ENCODE measurements at places on chromosomes 4 and X.

GRCh38 chr4:186820391-186820891, 96.8 kb upstream of the FAT1 start:
- DNase-seq: no peak

DNA sequence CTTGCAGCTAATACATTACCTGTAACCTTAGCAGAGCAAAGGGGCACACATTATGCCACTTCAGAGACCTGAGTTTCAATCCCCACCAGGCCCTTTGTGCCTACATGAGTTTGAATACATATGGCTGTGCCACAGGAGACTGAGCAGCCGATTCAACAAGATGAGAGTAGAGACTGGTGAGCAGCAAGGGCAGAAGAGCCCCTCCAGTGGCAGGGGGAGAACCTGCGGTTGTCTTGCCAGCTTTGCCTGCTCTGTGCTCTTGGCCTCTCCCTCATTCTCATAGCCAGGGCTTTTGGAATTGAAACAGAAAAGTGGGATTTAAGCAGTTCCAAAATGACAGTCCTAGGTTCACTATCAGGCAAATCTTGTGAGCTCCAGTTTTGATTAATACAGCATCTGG, 52.3 kb upstream of the CLNK start:
- DNase-seq: no peak

GRCh38 chr4:150970685-150971151, 44.4 kb downstream of the LRBA start:
- no peak for DNase-seq

DNA sequence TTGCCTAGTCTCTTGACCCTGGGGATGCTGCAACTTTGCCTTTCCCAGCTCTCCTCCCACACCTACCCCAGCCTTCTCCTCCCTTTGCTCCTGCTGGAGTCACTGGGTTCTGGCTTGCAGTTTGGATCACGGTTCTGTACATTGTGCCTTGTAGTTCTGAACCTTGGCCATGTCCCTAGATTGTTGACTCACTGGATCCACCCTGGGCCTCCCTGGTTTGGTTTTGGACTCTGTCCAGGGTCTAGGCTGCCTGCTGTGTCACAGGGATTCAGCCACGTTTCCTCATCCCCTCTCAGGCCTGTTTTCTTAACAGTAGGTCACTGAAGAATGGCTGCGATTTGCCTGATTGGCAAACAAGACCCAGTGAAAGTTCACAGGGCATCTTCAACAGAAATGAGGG, 11.5 kb upstream of the GABRE start:
- DNase-seq: no peak

DNA sequence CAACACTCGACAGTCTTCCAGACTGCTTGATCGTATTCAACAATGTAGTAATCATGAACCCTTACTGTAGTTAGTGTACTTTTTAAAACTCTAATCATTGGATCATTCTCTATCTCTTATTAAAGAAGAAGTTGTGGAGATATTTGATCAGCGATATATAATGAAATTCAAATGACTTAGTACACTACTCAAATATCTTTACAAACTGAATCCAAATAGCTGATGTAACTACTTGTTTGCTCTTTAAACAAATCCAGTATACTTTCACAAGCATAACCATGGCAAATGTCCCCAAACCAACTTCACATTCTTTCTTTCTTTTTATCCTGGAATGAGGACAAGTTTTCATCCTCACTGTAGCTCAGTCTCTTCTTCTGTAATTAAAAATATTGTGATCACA, 1569.9 kb upstream of the ADGRL3 start:
- no peak for DNase-seq

GRCh38 chr4:16250661-16251365, 24.5 kb upstream of the TAPT1 start:
- no peak for DNase-seq

DNA sequence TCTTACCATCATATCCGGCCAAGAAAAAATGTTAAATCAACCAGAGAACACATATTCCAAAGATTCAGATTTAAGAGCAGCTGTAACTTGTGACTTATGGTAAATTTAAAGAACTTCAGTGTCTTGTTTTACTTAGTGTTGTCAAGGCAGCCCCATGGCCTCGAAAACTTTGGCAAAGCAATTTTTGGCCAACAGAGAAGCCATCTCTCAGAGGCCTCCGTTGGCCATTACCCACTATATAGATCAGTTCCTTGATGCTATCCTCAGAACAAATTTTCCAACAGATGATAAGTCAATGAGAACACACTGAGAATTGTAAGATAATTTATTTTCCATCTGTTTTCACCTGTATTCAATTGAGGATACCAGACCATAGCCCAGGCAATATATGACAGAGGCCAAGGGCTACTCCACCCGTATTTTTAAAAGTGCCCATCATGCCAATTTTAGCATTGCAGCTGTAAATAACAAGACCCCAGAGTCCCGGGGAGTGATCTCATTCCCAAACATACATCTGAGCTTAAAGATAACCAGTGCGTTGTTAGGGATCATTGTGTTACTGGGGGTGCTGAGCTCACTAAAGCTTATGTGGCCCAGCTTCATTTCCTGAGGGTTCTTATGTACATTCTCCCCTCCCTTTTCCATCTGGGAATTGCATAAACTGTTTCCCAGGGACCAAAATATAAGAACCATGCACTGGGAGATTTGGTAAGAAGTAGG, 50.0 kb upstream of the PDHA1 start:
- no peak for DNase-seq

DNA sequence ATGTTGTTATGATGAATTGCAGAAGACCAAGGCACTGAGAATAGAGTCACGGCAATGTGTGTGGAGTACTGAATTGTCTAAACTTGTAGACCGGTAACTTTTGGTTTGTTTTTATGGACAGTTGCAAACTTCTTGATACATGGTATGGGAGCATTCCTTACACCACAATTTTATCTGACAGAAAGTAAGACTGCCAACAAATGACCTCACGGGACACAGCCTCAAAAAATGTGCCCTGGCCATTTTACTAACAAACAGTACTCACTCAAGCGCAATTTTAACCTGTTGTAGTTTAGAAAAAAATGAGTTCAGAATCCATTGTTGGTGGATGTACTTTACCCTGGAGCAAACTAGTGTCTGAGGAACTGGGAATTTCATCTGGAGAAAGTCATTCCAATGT, 321.2 kb downstream of the CAMK2D start:
- no peak for DNase-seq

DNA sequence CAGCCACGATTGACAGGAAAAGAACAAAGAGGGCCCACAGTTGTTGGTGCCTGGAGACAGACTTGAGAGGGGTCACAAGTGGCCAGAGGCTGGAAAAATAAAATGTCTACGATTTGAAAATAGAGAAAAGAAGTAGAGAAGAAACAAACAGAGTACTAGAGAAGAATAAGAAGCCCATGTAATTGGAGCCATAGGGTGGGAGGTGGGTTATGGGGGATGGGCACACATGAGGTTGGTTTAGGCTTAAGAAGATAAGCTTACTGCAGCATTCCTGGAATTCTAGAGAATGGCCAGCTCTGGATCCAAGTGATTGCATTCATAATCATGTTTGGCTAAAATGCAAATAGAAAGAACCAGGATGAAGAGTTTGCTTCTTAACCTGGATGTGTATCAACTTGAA, 210.7 kb downstream of the MAML3 start:
- DNase-seq: no peak

- no peak for DNase-seq
These were observed 28.5 kb upstream of the FRG1 start for GRCh38 chr4:189912170-189912569.

- no peak for DNase-seq
These were observed 47.2 kb downstream of the GBA3 start for GRCh38 chr4:22739968-22740367.

- no peak for DNase-seq
These were observed 32.8 kb upstream of the REST start for GRCh38 chr4:56874923-56875322.

DNA sequence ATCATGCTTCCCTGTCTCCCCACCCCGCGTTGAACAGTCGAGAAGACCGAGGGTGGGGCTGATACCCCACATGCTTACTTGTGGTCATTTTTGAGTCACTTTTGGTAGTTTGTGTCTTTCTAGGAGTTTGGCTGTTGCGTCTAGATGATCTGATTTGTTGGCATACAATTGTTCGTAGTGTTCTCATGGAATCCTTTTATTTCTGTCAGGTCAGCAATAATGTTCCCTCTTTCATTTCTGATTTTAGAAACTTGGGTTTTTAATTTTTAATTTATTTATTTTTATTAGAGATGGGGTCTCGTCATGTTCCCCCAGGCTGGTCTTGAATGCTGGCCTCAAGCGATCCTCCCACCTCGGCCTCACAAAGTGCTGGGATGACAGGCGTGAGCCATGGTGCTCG, 30.9 kb downstream of the SH3TC1 start:
- no peak for DNase-seq

GRCh38 chr4:120773641-120774040, 148.9 kb downstream of the PRDM5 start:
- DNase-seq: no peak

Data from activated CD8-positive, alpha-beta memory T cell treated with anti-CD3 and anti-CD28 coated beads, Interleukin-2, amount 50 U/mL, for 4 hours (primary cell).